ENCODE measurements at places on chromosomes 12 and 14. TPM values are rescaled to one million over a fixed set of nuclear protein-coding genes. Genes with fewer than 3 reads are reported as not detected.

The PLCZ1 gene
- not detected for total RNA-seq

The MSRB3 gene
- total RNA-seq, result 1.1 TPM

GRCh38 chr12:48938805-48939204, 13.5 kb upstream of the FKBP11 start:
- DNase-seq, result no peak
- no peaks in the 10 kb centered on the region for H3K4me1 ChIP-seq
- H3K27me3 ChIP-seq, result no peaks in the 10 kb centered on the region
- peak overlapping the region; percentile 10 for H3K27ac ChIP-seq

DNA sequence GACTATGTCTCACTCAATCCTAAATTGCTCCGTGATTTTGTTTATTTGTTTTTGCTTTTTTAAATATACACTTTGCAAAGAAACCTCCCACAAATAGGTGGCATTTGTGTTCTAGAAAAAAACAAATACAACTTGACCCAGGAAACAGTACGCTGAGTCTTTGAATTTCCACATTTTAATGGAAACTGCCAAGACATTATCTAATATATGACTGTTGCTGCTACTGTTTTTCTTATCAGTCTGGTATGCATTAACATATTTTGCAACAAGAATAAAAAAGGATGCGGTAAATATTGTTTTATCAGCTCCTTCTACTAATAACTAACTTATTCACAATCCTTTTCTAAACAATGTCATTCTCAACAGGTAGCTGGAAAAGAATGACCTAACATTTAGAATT, 187.4 kb downstream of the LRIG3 start:
- H3K27me3 ChIP-seq, result no peaks in the 10 kb centered on the region
- H3K27ac ChIP-seq, result no peak overlapping the region
- DNase-seq, result no peak
- no peak overlapping the region for H3K4me3 ChIP-seq
- no peaks in the 10 kb centered on the region for H3K36me3 ChIP-seq

GRCh38 chr14:39372656-39373055, 59.6 kb downstream of the FBXO33 start:
- no peak overlapping the region for H3K27ac ChIP-seq
- no peaks in the 10 kb centered on the region for H3K36me3 ChIP-seq
- DNase-seq, result no peak
- no peaks in the 10 kb centered on the region for H3K27me3 ChIP-seq

The ETFBKMT gene
- 3.7 TPM for total RNA-seq

GRCh38 chr12:27970401-27971120, 2.0 kb downstream of the PTHLH start:
- peaks cover 20% of the 10 kb centered on the region for H3K4me1 ChIP-seq
- no peaks in the 10 kb centered on the region for H3K36me3 ChIP-seq
- H3K27ac ChIP-seq, result peak overlapping the region; percentile 44
- peak overlapping the region; percentile 73 for H3K4me3 ChIP-seq

The XRCC3 gene
- 25.7 TPM for total RNA-seq

- H3K4me3 ChIP-seq, result peak overlapping the region; percentile 99
- no peak for DNase-seq
- peak overlapping the region; percentile 90 for H3K27ac ChIP-seq
- no peaks in the 10 kb centered on the region for H3K27me3 ChIP-seq
- H3K4me1 ChIP-seq, result peaks cover 12% of the 10 kb centered on the region
- H3K36me3 ChIP-seq, result peaks cover 6% of the 10 kb centered on the region
Observed at GRCh38 chr12:100199023-100199346, 1.6 kb upstream of the ACTR6 start.

The SERPINA12 gene
- not detected for total RNA-seq

The RASSF8 gene
- 36.9 TPM for total RNA-seq

The PROX2 gene
- total RNA-seq, result not detected

The HOXC9 gene
- total RNA-seq, result not detected

GRCh38 chr14:103753774-103754173, 38.2 kb downstream of the ZFYVE21 start:
- H3K36me3 ChIP-seq, result peaks cover 2% of the 10 kb centered on the region
- H3K27ac ChIP-seq, result no peak overlapping the region
- DNase-seq, result no peak
- no peaks in the 10 kb centered on the region for H3K4me1 ChIP-seq
- no peaks in the 10 kb centered on the region for H3K27me3 ChIP-seq
- H3K4me3 ChIP-seq, result no peak overlapping the region

DNA sequence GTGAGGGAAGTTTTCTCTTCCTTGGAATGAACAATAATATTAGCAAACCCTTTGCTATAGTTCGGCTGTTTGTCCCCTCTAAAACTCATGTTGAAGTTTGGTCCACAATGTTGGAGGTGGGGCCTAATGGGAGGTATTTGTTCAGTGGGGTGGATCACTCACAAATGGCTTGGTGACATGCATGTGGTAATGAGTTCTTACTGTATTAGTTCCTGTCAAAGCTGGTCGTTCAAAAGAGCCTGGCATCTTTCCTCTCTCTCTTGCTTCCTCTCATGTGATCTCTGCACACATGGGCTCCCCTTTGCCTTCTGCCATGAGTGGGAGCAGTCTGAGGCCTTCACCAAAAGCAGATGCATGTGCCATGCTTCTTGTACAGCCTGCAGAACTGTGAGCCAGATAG, 13.1 kb upstream of the PPP4R4 start:
- no peak overlapping the region for H3K4me3 ChIP-seq
- H3K27me3 ChIP-seq, result peaks cover 8% of the 10 kb centered on the region
- peaks cover 14% of the 10 kb centered on the region for H3K4me1 ChIP-seq
- H3K36me3 ChIP-seq, result no peaks in the 10 kb centered on the region
- no peak for DNase-seq

GRCh38 chr14:76763096-76764041, 2.1 kb downstream of the VASH1 start:
- peaks cover 3% of the 10 kb centered on the region for H3K36me3 ChIP-seq
- H3K27me3 ChIP-seq, result peaks cover 41% of the 10 kb centered on the region
- H3K4me1 ChIP-seq, result peaks cover 20% of the 10 kb centered on the region
- H3K27ac ChIP-seq, result no peak overlapping the region
- H3K4me3 ChIP-seq, result peak overlapping the region; percentile 81
- DNase-seq, result no peak

Data from progenitor cell of endocrine pancreas (in vitro differentiated cells).